ENCODE measurements at places on chromosomes 3 and 15.

DNA sequence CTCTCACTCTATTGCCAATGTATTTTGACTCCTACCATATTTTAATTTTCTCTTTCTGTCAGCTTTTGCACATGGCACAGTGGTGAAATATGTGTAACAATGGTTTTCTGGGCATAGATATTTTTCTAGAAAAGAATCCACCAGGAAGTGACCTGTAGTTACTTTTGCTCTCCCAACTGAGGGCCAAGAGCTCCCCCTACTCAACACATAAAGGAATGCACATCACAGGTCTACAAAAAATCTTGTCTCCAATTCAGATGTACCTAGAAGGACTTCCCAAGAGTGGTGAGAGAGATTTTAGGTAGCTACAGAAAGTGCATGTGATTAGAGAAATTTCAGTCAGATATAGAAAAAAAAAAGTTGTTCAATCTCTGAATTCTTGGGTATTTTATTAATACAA lies 15.6 kb downstream of the CPA3 start:
- DNase-seq = no peak

DNA sequence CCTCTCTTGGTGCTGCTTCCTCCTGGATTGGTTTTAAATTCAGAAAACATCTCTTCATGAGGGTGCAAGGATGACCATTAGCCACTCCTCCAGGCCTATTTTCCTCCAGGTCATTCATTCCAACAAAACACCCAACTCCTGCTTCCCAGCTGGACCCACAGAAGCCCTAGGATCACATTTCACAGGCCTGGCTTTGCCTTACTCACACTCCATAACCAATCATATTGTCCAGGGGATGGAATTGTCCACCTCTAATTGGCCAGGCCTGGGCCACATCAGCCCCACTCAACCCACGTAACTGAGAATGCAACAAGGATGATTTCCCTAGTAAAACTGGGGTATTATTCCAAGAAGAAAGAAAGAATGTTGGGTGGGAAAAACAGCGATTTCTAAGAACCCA lies 616.7 kb upstream of the SUCLG2 start:
- no peak for DNase-seq

GRCh38 chr3:189848395-189849040 lies 217.3 kb downstream of the TP63 start:
- no peak for DNase-seq

- no peak for DNase-seq
These were observed 5.6 kb upstream of the ATP8B4 start for GRCh38 chr15:50124631-50125030.

- DNase-seq = peak; percentile 56
These were observed 20.6 kb upstream of the KCTD6 start for GRCh38 chr3:58471025-58471887.

GRCh38 chr15:25246641-25247406 lies 192.0 kb downstream of the UBE3A start:
- DNase-seq = no peak

DNA sequence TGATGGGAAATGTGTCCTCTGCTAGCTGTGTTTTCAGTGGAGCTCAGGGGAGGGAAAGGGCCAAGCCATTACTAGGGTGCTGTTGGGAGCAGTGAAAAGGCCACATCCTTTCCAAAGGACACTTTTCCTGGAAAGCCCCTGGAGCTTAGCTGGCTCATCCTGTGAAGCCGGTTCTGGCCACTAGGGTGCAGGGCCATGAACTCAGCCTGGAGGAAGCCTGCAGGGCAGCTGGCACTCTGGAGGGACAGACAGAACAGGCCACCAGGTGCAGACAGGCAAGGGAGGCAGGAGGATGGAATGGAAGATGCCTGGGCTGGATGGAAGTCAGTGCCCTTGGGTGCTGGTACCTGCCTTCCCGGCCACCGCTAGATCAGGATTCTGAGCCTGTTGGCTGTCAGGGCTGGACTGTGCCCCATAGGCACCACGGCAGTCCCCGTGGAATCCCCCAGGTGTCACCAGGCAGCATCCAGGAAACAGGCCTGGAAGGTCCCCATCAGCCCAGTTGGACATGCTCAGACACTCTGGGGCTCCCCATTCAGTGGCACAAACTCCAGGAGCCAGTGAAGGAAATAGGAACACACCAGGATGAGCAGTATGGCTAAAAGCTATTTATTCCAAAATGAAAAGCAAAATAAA lies 76.2 kb upstream of the C2CD4B start:
- DNase-seq = no peak

DNA sequence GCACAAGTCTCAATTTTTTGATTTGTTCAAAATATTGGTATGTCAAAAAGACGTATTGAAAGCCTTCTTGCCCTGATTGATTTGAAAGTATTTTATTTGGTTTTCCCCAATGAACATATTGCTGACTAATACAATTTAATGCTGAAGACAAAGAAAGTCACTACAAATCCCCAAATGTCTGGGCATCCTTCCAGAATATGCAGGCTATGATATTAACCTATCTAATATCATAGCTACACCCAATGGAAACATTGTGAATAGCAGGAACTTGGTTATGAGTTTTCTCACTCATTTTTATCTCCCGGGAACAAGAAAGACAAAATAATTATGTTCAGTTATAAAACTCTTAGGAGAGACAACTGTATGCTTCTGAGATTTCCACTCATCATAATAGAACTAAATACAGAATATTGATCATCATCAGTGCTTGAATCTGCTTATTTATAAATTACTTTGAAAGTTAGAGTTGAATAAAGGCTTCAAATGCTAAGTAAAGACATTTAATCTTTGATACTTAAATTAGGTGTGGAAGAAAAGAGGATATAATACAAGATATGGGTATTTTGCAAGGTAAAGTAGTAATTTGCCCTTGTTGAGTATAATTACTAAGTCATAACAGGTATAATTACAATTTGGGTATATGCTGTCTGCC lies 483.9 kb downstream of the RBMS3 start:
- DNase-seq = no peak

DNA sequence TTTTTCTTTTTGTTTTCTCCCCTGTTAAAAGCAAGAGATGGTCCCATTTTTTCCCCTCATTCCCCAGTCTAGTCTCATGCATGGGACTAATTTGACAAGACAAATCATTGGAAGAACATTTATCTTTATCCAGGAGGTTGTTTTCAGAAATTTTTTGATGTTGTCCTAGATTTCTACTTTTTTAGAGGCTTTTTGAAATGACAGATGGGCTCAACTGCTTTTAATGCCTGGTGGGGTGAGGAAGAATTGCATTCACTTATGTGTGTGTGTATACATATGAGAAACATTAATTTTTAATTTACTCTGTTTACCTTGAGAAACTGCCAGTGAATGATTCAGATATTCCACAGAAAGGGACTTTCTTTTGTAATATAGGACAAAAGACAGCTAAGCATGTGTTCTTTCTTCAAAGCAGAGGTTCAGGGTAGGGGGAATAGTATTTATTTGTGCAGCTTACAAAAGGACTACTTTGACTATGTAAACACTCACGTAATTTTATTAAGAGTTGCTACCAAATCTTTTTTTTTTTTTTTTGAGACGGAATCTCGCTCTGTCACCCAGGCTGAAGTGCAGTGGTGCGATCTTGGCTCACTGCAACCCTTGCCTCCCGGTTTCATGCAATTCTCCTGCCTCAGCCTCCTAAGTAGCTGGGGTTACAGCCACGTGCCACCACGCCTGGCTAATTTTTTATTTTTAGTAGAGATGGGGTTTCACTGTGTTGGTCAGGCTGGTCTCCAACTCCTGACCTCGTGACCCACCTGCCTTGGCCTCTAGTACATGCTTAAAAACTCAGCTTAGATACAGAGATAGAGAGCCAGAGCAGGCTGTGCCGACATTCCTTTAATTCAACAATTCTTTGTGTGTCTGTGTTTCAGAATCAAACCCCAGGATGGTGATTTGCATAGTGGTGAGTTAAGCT lies 130.1 kb upstream of the RARB start:
- no peak for DNase-seq

DNA sequence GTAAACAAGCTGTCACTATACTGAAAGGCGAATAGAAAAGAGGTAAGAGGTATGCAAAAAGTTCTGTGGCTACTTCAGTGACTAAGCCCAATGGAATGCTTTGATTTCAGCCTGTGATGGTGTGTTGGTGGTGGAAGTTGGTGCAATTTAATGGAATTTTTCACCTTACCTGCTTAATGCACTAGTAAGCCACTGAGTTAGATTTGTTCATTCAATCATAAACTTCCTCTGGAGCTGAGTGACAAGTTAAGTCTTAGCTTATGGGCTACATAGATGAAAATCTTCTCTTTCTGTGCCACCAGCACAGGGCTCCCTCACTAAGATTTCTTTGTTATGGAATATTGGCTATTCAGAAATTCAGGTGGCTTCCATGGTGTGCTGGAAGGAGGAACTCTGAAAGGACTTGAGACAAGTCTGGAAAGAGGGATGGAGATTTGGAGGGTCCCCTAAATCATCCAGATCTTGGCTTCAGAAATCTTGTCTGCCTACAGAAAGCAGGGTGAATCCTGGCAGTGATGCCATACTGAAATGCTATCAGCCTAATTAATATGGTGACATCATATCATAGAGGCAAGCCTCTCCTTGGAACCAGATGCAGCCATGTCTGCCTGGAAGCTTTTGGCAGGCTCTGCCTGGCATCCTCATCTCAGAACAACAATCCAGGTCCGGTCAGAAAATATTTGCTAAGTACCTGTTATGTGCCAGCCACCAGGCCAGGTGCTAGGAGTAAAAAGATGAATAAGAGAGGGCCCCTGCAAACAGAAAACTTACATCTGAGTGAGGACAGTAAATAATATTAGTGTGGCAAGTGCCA lies 8.1 kb upstream of the GAP43 start:
- no peak for DNase-seq

GRCh38 chr3:99176169-99176964 lies 274.9 kb upstream of the DCBLD2 start:
- no peak for DNase-seq

DNA sequence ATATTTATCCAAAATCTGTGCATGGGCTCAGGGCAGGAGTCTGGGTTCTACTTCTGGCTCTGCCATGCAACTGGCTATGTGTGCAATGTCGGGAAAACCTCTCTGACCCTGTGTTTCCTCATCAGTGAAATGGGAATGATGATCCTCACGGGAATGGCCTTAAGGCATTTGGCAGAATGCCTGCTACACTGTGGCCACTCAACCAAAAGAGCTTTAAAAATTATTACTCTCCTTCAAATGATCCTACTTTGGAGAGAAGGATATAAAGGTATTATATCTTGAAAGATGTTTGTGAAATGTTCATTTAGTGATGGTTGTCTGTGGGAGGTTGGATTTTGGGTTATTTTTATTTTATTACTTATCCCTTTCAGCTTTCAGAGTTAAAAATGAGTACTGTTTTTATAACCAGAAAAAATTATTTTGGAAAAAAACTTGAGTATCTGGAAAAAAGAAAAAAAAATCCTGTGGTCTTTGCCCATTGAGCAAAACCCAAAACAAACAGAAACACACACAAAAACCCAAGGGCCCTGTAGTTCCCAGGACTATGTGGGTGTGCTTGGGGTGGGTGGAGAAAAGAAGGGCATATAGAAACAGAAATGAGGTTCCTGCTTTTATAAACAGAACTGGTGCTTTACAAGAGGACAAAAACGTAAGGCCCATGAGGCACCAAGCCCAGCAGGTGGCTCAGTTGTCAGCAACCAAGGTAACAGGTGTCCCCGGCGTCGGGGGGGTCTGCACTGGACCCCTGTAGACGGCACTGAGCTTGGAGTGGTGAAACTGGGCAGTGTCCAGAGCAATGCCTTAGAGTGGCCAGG lies 22.0 kb downstream of the RGMA start:
- DNase-seq = no peak

DNA sequence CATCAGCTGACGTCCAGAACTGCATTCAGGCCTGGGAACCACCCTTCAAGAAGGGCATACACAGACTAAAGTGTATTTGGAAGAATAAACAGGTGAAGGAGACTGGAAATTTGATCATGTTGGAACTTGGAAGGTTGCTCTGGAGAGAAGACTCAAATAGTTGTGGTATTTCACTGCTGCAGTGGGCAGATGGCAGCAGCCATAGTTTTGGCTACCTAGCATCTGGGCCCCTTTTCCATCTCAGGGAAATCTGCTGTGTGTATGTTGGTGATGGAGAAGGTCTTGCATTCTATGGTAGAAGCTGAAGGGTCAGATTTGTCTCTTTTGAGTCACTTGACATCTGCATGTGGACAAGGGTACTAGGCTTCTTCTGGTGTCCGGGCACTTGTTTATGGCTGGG lies 114.4 kb upstream of the FGF7 start:
- DNase-seq = no peak

- DNase-seq = no peak
These were observed 78.5 kb upstream of the SMAD3 start for GRCh38 chr15:66986951-66987350.

GRCh38 chr15:91553196-91553854 lies 300.2 kb upstream of the SLCO3A1 start:
- peak; percentile 95 for DNase-seq

GRCh38 chr3:172595664-172596393 lies 72.6 kb upstream of the TNFSF10 start:
- no peak for DNase-seq

DNA sequence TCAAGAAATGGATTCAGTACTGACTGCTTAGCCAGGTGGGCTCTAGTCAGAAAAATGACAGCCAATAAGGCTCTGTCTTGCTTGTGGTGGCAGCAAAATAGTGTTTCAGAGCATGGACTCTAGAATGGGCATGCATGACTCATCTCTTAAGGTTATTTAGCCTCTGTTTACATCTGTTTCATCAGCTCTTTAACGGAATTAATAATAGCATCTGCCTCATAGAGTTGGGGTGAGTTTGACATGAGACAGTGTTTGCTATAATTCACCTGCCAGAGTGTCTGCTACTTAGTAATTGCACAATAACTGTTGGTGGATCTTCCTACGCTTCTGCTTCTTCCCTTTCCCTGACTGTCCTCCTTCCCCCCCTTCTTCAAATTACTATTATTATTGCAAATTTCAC lies 350.4 kb upstream of the SEMA6D start:
- DNase-seq = no peak

GRCh38 chr3:13229273-13229949 lies 156.2 kb upstream of the IQSEC1 start:
- DNase-seq = no peak

GRCh38 chr3:159038405-159038804 lies 236.6 kb downstream of the MFSD1 start:
- DNase-seq = no peak

DNA sequence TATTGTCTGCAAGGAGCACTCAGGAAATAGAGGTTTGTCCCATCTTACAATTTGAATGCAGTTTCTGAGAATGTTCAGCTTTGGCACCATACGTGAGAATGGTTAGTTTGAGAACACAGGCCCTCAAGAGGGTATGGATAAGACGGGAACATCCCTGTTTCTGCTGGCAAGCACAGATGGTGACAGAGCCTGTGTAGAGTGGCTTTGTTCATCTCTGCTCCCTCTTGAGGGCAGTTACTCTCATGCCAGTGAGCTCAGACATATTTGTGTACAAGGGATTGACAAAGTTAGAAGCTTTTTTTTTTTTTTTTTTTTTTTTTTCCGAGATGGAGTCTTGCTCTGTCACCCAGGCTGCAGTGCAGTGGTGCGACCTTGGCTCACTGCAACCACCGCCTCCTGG lies 71.5 kb upstream of the FILIP1L start:
- no peak for DNase-seq

All from NCI-H1417 treated with DMSO at 0.1 percent for 48 hours (cell line).